ENCODE measurements at places on chromosomes 7 and 10.

DNA sequence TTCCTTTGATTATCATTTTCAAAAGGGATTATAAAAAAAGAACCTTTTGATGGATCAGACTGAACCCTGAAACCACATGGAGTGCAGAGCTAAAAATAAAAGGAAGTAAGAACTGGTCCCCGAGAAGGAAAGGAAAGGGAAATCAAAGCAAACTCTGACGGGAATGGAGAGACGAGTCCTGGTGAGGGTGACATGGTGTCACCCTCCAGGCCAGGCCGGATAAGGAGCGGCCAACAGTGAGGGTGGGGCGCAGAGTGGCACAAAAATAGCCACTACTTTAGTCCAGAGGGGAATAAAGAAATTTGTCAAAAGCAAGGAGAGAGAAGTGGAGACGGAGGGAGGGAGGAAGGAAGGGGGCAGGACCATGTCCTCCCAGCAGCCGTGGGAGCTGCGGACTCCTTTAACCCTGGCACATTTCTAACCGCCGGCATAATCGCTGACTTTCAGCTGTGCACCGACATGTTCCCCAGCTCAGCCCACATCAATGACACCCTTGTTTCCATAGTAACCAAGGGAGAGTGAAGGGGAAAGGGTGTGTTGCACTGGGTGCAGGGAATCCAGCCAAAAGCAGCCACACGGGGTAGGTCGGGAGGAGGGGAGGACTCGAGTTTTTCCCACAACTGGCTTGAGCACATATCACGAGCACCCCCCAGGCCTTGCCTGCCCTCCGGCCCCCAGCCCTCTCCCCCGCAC lies 29.7 kb downstream of the TRIM8 start:
- peak; percentile 80 for DNase-seq

DNA sequence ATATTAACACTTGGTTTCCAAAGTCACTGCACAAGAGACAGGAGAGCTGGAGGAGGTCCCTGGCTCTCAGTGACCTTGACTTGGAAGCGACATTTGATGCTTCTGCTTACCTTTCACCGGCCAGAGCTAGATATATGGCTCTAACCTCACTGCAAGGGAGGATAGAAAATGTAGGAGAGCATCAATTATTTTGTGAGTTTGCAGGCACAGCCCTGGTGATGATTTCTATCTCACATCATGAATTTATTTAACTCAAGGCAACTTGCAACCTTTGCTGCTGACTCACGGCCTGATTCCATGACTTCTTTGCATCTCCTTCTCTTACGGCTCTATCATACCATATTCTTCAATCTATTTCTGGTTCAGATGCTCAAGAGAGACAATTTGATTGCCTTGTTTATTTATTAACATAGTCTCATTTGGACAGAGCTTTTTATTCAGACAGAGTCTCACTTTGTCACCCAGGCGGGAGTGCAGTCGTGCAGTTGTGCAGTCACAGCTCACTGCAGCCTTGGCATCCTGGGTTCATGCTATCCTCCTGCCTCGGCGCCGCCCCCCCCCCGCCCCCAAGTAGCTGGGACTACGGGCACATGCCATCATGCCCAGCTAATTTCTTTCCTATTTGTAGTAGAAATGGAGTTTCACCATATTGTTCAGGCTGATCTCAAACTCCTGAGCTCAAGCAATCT lies 196.0 kb downstream of the REEP3 start:
- no peak for DNase-seq

- DNase-seq: no peak
These were observed 71.5 kb downstream of the GPR85 start for GRCh38 chr7:113015034-113015645.

DNA sequence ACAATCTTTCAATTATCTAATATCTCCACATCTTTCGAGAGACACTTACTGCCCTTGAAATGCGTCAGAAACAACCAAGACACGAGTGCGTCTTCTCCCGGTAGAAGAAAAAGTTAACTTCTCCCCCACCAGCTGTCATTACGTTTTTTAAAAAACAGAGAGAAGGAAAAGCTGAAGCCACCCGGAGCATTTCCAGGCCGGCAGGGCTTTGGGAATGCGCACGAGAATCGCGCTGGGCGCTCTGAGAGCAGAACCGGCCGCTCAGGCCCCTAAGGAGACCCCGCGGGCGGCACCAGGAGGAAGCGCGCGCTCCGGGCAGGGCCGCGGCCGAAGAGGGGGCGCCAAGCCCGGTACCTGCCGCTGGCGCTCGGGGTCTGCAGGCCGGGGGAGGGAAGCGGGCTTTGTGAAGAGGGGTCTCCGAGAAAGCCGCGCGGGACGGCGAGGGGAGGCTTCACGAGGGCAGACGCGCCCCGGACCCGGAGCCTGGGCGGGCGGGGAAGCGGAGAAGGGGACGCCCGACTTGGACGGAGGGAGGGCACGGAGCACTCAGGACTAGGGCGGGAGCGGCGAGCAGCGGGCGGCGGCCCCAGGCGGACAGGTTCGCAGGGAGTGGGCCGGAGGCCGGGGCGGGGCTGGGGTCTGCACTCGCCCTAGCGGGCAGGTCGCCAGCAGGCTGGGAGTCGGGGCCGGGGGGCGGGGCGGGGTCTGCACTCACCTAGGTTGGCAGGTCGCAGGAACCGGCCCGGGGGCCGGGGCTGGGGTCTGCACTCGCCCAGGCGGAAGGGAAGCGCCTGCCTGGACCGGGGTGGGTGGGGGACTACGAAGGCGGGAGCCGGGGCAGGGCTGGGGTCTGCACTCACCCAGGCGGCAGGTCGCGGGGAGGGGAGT lies 932 bp downstream of the ESYT2 start:
- DNase-seq: peak; percentile 29

- DNase-seq: no peak
These were observed 57.8 kb upstream of the TNRC18 start for GRCh38 chr7:5481241-5482019.

Measured in CD4-positive, alpha-beta T cell treated with Interleukin-17A for 4 hours (primary cell).